Head of caudate nucleus (tissue), 42 donors: ENCODE measurements at places on chromosomes 16 and 17.

DNA sequence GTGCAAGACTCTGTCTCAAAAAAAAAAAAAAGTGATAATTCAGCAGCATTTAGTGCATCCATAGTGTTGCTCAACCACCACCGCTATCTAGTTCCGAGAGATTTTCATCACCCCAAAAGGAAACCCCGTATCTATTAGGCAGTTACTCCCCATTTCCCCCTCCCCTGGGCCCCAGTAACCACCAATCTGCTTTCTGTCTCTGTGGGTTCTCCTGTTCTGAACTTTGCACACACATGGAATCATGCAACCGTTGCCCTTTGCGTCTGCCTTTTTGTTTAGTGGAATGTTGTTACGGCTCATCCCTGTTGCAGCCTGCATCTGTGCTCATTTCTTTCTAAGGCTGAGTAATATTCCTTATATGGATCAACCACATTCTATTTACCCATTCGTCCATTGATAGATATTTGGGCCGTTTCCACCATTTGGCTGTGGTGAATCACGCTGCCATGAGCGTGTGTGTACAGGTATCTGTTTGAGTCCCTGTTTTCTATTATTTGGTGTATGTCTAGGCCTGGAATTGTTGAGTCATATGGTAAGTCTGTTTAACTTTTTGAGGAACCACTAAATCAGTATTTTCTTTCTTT, 8.7 kb upstream of the SYNGR2 start:
- no peak for DNase-seq

DNA sequence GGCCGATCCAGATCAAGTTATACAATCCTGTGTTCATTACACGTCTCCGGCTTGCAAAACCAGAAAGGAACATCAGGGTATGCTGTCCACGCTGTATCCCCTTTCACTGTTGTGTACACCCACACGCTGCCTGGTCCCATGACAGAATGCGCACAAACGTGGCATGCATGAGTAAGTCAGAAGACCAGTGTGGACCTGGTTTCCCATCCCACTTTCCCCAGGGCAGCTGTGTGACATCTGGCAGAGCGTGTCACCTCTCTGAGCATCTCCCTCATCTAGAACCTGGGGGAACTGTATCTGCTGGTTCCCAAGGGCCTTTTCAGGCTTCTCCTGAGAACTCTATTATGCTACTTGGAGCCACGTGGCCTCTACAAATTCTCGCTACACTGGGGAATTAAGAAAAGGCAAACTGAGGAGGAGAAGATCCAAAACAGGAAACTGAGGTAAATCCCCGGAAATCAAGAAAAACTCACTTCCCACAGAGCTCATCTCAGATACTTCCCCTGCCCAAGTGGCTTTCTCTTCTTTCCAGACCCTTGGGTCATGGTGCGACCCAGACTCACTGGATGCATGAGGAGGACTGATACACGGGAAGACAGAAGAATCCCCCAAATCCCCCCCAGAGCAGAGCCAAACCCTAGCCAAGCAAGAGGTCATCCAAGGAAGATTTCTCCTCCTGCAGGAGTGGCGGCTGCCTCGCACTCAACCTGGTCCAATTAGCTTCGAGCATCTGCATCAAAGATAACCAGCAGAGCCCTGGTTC, 139.3 kb downstream of the GAS7 start:
- DNase-seq = no peak

DNA sequence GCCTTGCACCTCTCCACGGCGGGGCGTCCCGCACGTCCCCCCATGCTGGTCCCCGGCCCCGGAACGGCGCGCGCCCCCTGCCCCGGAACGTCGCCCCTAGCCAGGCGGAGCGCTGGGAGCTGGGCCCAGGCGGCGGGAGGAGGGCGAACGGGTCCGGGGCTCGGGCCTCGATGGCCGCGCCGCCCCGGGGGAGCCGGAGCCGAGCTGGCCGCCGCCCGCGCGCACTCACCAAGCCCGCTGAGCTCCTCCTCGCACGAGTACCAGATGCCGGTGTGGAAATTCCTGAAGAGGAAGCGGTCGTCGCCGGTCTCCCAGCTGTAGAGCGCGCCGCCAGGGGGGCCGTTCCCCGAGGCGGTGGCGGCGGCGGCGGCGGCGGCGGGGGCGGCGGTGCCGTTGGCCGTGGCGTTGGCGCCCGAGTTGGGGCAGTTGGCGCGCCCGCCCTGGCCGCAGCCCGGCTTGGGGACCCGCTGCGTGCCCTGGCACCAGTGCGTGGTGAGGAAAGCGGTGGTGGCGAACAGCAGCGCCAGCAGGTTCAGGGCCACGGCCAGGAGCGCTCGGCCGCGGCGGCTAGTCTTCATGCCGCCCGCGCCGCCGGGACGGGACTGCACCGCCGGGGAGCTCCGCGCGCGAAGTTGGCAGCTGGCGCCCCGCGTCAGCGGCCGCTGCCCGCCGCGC, 530 bp downstream of the GSG1L start:
- no peak for DNase-seq

DNA sequence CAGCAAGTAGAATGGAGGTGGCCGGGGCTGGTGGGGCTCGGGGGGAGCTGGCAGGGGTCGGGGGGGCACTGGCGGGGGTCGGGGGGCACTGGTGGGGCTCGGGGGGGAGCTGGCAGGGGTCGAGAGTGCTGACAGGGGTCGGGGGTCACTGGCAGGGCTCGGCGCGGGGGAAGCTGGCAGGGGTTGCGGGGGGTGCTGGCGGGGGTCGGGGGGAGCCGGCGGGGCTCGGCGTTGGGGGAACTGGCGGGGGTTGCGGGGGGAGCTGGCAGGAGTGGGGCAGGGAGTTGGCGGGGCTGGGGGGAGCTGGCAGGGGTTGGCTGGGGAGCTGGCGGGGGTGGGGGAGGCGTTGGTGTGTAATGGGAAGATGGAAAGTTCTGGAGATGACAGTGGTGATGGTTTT, 25.1 kb downstream of the CCDC57 start:
- DNase-seq = no peak

DNA sequence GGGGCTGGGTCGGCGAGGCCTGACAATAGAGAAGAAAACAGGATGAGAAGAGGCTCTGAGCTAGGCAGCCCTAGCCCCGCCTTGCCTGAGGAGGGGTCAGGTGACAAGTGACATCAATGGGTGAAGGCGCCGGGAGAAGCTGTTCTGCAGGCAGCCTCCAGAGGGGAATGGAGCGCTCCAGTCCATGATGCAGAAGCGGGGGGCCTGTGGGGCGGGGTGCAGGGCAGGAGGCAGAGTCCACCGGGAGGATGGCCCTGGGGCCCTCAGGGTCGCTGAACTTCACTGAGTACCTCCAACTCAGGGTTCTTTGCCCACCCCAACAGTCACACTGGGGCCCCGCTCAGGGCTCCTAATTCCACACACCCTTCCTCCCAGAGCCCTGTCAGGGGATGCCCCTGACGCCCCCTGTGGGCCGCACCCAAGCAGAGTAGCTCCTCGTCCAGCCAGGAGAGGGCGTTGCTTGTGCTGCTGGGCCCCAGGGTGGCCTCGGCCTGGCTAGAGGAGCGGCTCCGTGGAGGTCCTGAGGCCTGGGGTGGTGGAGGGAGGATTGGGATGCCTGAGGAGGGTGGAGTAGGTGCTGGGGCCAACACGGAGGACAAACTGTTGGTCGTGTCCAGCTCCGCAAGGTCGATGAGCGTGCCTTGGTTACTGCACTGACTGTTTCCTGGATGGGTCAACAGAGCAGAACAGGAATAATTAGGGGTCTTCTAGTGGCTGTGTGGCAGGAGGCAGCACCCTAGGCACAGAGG, 20.8 kb downstream of the GGA3 start:
- peak; percentile 73 for DNase-seq

- no peak for DNase-seq
Observed at GRCh38 chr17:49866019-49866380, 18.1 kb upstream of the TAC4 start.

DNA sequence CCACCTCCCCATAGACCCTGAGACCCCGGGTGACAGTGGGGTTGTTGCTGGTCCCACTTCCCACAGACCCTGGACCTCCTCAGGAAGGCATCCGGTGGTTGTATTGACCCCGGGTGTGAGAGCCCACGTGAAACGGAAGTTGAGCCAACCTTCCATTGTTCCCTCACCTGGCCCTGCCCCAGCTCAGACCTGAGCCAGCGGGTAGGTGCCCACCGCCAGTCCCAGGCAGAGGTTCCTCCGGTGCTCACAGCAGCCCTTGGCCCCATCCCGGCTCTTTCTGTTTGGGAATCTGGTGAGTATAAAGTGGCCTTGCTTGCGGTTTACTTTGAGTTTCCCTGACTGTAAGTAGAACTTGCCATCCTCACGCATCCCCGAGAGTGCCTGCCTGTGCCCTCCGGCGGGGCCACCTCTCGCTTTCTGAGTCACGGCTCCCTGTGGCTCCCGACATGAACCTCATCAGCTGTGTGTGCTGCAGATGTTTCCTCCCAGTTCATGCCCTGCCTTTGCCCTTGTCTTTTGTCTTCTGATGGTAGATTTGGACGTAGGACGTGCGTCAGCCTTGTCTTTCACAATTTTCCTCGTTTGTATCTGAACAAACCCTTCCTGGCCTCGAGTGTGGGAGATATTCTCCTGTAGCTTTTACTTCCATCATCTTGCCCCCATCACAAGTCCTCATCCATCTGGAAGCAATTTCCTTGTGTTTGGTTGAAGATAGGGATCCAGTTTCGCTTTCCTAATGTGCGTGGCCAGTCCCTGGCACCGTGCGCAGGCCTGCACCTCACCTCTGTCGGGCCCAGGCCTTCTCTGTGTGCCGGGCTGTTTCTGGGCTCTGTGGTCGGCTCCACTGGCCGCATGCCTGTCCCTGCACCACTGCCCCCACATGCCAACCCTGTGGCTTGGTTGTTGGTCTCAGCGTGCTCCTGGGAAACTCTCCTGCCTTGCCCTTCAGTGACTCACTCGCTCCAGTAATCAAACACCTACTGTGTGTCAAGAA, 76.0 kb downstream of the METRNL start:
- DNase-seq = no peak

GRCh38 chr17:20256144-20256543, 211.2 kb downstream of the LGALS9B start:
- DNase-seq = no peak

- no peak for DNase-seq
Observed at GRCh38 chr17:73648974-73649373, 4.7 kb upstream of the SDK2 start.

- DNase-seq = no peak
Observed at GRCh38 chr16:15980329-15980728, 30.9 kb downstream of the ABCC1 start.

- DNase-seq = no peak
Observed at GRCh38 chr17:5131146-5131715, 15.4 kb downstream of the USP6 start.

- no peak for DNase-seq
Observed at GRCh38 chr17:61064087-61064951, 335.3 kb upstream of the TBX2 start.

DNA sequence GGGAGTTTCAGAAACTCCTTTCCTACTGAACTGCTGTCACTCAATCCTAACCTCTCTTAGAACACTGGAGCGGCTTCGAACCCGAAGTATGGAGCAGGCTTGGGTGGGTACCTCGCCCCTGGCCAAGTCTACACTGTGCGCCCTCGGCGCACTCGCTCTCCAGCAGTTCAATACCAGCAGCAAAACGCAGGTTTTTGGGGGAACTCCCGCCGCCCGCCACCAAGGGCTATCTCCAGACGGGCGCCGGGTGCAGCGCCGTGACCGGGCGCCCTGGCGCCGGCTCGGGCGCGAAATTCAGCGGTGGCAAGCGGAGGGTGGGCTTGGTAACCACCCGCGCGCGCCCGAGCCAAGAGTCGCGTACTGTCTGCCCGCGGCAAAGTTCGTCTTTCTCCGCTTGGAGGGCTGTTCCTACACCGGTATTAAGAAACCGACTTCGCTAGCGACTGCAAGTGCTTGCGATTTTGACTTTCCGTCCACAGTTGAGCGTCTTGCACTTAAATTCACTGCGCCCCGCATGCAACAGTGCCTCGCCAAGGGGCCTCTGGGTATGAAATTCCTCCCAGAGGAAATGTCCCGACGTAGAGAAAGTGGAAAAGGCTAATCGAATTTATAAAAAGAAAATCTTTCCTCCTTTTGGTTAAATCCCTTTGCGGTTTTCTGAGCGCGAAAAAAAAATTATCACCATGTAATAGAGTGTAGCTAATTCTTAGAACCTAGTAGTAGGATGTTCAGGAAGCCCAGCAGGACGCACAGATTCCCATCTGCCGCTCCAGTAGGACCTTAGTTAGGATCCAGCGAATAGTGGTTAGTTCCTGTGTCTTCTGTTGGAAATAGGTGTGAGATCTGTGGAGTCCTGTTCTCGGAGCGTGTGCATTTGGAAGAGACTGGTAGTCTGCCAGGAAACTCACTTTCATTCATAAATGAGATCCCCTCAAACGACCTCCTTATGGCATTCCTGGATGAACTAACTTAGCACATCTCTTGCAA, 5.0 kb upstream of the SALL1 start:
- DNase-seq = peak; percentile 38

DNA sequence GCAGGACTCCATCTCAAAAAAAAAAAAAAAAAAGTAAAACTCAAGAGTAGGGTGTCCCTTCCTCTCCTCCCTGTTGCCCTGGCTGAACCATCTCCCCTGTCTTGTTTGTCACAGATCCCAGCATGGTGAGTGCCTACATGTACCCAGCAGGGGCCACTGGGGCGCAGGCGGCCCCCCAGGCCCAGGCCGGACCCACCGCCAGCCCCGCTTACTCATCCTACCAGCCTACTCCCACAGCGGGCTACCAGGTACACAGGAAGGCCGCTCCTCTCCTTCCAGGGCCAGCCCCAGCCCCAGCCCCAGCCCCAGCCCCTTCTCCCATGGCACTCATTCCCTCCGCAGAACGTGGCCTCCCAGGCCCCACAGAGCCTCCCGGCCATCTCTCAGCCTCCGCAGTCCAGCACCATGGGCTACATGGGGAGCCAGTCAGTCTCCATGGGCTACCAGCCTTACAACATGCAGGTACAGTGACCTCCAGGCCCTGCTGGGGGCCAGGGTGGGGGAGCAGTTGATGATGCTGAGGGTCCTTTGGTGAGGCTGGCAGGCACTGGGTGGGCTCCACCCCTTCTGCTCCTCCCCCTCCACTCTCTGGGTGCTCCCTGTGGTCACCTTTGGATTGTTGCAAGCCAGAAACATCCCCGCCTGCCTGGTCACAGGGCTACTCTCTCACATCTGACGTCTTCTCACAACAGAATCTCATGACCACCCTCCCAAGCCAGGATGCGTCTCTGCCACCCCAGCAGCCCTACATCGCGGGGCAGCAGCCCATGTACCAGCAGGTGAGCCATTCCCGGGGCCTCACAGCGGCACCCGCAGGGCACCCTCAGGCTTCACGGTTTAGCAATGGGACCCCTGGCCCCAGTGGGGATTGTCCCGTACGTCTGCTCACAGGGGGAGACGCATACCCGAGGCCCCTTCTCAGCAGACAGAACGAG, 2.5 kb upstream of the MRPL12 start:
- no peak for DNase-seq
